Uterus (tissue), 4 donors: ENCODE measurements at places on chromosomes 5 and 9. TPM values are rescaled to one million over a fixed set of nuclear protein-coding genes. Genes with fewer than 3 reads are reported as not detected.
A peak's percentile ranks its signal among the peaks of the same experiment; 100 is the strongest.

IL7R gene
- total RNA-seq: 5.4 TPM

DNA sequence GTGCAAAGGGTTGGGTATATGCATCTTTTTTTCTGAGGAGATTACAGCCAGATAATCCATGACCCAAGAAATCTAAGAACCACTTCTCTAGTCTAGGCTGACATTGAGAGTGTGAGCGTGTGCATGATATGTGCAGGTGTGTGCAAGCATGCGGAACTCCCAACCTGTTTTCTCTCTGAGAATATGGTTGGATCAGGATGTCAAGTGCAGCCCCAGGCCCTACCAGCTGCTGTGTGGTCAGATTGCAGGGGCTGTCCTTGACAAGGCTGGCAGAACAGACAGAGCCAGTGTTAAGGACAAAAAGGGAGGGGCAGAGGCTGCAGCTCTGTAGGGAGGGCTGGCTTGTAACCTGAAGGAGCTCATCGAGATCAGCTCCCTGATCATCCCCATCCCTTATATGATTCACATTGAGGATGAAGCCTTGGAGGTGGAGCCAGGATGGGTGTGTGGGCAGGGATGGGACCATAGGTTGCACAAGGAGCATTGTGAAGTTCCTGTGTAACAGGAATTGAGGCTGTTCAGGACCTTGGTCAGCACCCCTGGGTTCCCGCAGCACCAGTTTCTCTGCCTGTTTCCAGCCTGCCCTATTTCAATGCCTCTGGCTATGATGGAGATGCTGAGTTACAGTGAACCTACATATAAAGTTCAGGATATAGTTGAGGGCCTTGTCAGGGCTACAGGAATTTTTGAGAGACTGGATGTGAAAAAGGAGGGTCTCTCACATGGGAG, 52.6 kb upstream of the ARAP3 start:
- peak; percentile 24 for DNase-seq

IGFBPL1 gene
- total RNA-seq: 0.55 TPM

- DNase-seq: no peak
Measured at GRCh38 chr9:73038089-73038509, 85.2 kb upstream of the ALDH1A1 start.

SPINK6 gene
- not detected for total RNA-seq

DNA sequence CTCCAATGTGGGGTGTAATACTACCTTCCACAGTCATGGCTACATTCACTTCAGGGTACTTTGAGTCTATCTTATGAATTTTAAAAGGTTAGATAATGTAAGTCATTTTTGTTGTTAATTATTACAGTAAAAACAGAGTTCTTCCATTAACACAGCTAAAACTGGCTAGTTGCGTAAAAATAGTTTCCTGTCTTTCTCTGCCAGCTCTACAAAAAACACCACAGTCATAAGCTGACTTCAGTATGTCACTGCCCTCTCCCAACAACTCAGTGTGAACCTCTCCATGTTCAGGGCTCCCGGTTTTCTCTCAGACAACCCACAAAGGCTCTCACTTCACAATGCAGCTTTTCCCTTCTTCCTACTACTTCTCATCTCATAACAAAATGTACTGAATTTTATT, 84.8 kb upstream of the ITGA1 start:
- no peak for DNase-seq

- no peak for DNase-seq
Measured at GRCh38 chr5:164532235-164532900, 1026.9 kb downstream of the MAT2B start.

GRCh38 chr9:38384990-38385848, 7.3 kb upstream of the ALDH1B1 start:
- no peak for DNase-seq

DNA sequence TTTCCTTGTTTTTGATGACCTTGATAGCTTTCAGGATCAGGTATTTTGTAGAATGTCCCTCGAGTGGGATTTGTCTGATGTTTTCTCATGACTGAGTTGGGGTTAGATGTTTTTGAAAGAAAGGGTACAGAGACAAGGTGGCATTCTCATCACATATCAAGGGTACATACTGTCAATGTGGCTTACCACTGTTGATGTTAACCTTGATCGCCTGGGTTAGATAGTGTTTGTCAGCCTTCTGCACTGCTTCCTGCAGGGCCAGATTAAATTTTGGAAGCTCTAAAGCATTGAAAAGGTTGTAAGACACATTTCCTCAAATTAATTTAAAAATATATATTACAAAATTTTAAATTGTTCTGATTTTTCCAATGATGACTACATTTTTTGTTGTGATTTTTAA, 287.4 kb upstream of the ACTBL2 start:
- no peak for DNase-seq

- no peak for DNase-seq
Measured at GRCh38 chr5:75608870-75609269, 2.4 kb upstream of the ANKDD1B start.

TMC1 gene
- under 0.01 TPM for total RNA-seq

- no peak for DNase-seq
Measured at GRCh38 chr9:131233995-131234394, 42.3 kb downstream of the FAM78A start.

- DNase-seq: no peak
Measured at GRCh38 chr9:96449523-96449844, 485 bp upstream of the HABP4 start.

- DNase-seq: no peak
Measured at GRCh38 chr9:111180811-111181210, 142.5 kb upstream of the LPAR1 start.

GRCh38 chr5:135576075-135576599, 2.7 kb downstream of the CXCL14 start:
- no peak for DNase-seq

DNA sequence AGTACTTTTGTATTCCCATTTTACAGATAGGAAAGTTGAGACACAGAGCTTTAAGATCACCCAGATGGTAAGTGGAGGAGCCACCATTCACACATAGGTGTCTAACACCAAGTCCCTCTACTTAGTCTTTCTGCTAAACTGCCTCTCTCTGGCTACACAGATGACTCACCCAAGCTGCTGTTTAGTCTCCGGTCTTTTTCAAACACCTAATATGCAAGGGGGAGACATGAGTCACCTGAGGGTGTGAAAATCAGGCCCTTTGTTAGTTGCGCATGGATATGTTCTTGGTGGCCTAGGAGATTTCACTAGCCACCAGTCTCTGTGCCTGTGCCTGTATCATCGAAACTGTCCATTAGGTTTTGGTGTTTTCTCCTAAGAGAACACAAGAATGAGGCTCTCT, 117.8 kb downstream of the MAST4 start:
- peak; percentile 40 for DNase-seq

- DNase-seq: no peak
Measured at GRCh38 chr5:146249801-146250200, 46.4 kb downstream of the RBM27 start.
